Osteocyte (in vitro differentiated cells): ENCODE measurements at places on chromosomes 3 and 15. TPM values are rescaled to one million over a fixed set of nuclear protein-coding genes. Genes with fewer than 3 reads are reported as not detected.

The ADGRG7 gene
- total RNA-seq: not detected in 2 replicates

The C3orf22 gene
- total RNA-seq: not detected in 2 replicates

The PLA2G4D gene
- total RNA-seq: not detected in 2 replicates

The ROBO1 gene
- 73.8 and 79.6 TPM in 2 replicates for total RNA-seq

The OR5K2 gene
- total RNA-seq: not detected in 2 replicates

The ISY1 gene
- total RNA-seq: 42.2 and 42.6 TPM in 2 replicates

The NR2E3 gene
- not detected in 2 replicates for total RNA-seq

The KBTBD8 gene
- 0.37 and 0.75 TPM in 2 replicates for total RNA-seq

The FOXB1 gene
- not detected in 2 replicates for total RNA-seq

GRCh38 chr15:60480149-60480548 lies 1.2 kb upstream of the ICE2 start:
- no peak for DNase-seq

- DNase-seq: no peak
Observed at GRCh38 chr15:51170882-51171633, 76.4 kb upstream of the TNFAIP8L3 start.

- peak; percentile 80 for DNase-seq
Observed at GRCh38 chr3:42505128-42505848, 2.8 kb downstream of the VIPR1 start.

DNA sequence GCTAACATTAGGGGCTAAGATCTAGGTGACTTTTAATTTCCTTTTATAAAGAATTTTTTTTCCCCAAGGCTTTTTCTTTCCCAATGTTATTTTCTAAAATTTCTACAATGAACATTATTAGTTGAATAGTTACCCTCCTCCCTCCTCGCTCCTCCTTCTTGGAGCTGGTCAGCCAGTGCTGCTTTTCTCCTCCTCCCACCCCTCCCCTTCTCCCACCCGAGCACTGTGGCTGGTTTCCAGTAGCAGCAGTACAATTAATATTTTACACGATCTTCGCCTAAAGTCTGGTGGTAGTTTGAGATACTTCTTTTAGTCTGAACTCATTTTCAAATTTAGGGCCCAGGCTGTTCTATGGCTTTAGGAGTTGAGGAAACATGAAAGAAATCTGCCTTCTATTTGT lies 41.6 kb downstream of the EEFSEC start:
- no peak for DNase-seq

DNA sequence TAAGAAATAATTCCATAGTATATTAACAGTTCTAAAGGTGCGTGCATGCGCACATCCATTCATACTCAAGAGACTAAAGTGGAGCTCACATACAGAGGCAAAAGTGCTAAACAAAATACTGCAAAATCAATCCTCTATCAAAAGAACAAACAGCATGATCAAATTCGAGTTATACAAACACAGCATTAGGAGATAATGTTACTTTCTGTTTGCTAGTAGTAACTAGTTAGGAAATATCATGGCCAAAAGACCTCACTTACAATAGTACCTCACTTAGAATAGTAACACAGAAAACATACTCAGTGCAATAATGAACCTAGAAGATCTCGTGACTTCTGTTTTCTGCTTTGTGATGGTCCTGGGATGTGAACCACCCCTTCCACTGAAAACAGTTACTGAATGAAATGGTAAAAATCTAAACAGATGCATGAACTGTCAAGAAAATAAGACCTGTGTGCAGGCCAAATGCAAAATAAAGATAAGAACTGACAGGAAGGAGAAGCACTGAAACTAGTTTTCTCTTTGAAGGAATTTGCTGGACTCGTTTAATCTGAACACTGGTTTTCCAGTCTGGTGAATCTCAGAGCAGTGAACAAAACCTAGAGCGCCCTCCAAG lies 20.9 kb upstream of the CEMIP start:
- DNase-seq: no peak

DNA sequence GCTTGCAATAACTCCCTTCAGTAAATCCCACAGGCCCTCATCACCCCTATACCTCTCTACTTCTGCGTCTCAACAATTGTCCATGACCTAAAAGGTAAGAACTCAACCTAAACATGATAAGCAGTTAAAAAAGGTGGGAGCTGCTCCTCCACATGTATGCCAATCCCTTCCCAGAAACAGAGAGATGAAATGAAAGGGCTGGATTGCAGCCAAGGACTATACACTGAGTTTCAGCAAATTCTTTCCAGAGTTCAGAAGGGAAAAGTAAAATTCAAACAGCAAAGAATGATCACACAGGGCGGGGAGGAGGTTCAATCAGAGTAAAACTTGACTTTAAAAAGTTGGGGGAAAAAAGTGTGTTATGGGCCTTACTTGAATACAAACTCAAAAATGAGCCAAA lies 27.5 kb downstream of the PLOD2 start:
- no peak for DNase-seq

DNA sequence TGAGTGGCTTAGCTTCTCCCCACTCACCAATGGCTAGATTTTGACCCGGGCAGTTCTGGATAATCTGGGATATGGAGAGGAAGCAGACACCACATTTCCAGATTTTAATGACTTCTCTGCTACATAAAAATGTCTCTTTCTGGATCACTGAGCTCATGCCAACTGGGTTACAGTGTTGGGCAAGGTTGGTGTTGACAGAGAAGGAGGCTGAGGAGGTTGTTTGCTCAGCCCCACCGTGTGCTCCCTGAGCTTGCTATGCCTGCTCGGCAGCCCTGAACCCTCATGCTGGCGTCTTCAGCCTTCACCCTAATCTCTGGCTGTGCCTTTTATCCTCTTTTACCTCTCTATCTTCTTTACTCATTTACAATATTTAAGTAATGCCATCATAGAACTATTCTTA lies 53.0 kb upstream of the KPNA4 start:
- DNase-seq: no peak

- no peak for DNase-seq
Observed at GRCh38 chr3:82194870-82195269, 433.4 kb upstream of the GBE1 start.

DNA sequence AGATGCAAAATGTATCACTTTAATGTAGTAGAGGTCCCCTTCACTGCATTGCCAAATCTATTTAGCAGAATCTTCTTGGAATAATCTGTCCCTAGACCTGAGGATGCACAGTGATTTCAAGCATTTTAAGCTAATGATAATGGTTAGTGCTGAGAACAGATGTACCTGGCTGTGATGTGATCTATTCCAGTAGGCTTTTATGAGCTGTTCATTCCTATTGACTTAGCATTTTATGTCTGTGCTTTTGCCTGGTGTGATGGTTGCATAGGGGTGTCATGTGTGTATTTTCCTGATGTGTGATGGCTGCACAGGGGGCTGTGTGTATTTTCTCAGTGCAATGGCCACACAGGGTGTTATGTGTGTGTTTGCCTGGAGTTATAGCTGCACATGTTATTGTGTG lies 272.9 kb downstream of the TIGIT start:
- no peak for DNase-seq

- DNase-seq: no peak
Observed at GRCh38 chr15:41934843-41935242, 37.5 kb downstream of the EHD4 start.

DNA sequence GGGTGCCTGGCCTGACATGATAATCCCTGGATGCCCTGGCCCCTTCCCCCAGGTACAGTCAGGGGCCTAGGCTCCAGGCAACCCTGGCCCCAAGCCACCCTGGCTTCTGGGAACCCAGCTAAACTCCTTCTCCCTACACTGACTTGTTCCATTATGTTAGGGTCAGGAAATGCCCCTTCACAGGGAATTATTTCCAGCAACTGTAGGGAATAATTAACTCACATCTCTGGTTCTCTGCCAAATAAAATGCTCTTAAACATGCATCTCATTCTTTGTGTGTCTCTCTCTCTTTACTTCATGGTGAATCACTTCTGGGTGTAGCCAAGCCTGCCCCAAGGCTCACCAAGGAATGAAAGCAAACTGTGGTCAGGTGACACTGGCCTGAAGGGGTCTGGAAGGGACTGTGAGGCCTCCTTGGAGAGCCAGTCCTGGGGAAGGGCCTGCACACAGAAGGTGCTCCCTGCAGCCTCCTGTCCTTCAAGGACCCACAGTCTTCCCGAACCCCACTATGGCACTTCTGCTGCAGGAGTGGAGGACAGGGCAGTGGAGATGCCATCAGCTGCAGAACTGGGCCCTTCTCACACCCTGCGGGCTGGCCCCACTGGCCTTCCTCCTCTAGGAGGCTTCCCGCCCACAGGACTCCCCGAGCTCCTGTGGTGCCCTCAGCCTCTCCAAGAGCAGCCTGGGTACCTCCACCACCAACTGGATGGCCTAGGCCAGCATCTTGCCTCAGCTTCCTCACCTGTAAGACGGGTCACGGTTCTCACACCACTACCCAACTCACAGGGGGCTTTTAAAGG lies 17.6 kb downstream of the TKT start:
- no peak for DNase-seq

- DNase-seq: no peak
Observed at GRCh38 chr3:10116138-10116460, 624 bp downstream of the BRK1 start.

DNA sequence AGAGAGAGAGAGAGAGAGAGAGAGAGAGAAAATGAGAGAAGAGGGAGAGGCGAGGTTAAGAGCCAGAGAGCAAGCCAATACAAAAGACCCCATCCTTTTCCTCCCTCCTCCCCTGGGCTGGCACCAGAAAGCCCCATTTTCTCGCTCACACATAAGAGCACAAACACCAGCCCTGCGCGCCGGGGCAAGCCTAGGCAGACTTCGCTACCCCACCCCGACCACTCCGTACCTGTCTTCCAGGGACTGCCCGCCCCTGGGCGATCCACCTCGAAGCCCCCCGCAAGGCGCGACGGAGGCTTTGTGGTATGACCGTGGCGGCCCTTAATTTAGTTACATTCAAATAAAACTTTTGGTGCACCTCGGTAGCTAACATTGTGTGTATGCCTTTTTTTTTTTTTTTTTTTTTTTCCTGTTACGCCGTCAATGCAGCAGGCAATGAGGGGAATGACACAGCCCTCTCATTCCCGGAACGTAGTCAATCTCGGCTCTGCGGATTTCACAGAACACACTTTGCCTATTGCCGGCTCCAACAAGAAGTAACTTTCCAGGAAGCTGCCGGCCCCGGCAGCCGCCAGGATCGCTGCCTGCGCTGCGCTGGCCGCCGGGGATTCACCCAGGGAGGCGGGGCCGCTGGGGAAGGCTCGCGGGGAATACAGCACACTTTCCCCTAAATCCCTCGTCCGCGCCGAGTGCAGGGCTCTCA lies 7.7 kb downstream of the BCL6 start:
- peak; percentile 87 for DNase-seq

DNA sequence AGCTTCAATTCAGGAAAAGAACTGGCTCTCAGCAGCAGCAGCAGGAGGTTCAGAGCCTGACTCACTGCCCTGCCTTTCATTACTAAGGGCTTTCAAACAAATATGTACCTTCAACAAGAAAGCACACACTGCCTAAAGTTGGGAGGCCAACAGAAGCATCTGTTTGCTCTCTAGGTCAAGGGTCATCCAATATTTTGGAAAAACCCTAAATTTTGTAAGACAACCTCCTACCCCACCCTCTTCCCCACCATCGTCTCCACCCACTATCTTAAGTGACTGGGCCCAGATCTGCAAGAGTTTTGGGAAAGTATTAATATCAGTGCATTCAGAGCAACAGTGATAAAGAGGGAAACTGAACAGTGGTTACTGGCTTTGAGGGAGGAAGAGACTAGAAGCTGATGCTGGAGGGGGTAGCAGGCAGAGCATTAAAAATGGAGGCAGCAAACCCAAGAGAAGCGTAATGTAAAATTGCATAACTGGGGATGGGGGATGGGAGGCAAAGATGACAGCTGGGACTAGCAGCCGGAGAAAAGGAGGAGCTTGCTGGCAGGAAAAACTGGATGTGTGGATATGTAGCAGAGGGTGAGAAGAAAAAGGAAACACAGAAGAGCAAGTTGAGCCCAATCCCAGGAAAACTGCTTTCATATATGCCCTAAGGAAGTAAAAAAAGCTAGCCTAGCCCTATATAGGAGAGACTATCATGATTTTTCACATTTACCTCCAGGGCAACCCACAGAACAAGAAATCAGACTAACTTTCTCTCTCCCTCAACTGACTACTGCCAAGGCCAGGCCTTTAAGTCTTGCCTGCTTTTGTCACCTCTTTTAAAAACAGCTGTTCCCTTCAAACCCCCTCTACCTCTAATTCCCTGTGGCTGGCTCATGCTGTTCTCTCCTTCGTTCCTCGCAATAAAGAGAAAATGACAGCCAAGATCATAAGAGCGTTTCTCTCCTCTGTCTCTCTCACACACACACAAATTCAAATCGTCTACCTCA lies 31.4 kb downstream of the NPTN start:
- no peak for DNase-seq

- no peak for DNase-seq
Observed at GRCh38 chr3:194768586-194768985, 82.9 kb downstream of the FAM43A start.

- DNase-seq: no peak
Observed at GRCh38 chr3:144791034-144791433, 819.4 kb downstream of the DIPK2A start.

DNA sequence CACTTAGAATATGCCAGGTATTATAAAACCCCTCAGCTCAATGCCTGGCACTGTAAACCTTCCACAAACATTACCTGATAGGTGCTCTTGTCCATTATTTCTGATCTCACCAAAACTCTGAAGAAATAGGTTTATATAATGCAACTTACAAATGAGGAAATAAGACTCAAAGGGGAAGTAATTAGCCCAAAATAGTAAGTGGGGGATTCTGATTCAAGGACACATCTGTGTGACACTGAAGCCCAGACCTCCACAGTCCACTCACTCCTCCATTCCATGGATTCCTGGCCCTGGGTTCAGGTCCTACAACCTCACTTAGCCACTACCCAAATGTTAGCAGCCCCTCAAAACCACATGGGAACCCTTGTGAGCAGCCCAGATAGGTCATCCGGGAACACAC lies 49.9 kb downstream of the TRANK1 start:
- DNase-seq: no peak

GRCh38 chr15:83057696-83058376 lies 9.2 kb downstream of the BTBD1 start:
- no peak for DNase-seq

DNA sequence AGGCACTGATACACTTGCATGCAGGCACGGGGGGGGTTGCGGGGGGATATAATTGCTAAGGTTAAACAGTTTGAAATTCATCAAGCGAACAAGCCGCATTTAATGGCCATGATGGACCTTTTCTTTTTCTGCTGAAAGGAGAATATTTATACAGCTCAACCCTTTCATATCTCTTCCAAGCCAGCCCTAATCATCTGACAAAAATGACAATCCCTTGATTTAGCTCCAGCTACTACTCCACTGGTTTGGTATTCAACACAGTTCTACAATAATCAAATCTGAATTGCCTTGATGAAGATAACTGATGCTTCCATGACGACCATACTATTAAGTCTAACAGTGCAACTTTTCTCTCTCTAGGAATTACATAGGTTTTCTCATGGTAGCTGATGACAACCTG lies 374.9 kb downstream of the PLCL2 start:
- no peak for DNase-seq

GRCh38 chr15:38670128-38671005 lies 105.8 kb upstream of the RASGRP1 start:
- no peak for DNase-seq

GRCh38 chr3:19934098-19934566 lies at the start of gene EFHB:
Gene EFHB, minus strand, starts transcription at chr3:19934217. Its CDS starts 199 bp downstream, at chr3:19934018.
- DNase-seq: no peak
